HTR-8/SVneo (cell line): ENCODE measurements at places on chromosomes 3 and 15.

DNA sequence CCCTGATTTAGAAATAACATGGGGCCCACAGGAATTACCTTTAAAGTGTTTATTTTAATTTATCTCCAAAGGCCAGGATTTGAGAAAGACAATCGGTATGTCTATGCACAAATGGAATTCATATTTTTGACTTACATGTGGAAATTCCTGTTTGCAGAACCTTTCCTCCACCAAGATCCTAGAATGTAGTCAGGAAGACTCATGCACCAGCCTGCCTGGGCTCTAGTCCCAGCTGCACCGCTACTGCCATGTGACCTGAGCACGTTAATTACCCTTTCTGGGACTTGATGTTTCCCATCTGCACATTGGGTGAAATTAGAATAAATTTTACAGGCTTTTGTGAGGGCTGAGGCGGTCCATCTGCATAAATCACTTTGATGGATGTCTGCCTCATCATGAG lies 194.2 kb downstream of the ATP10A start:
- no peak for DNase-seq

- no peak for DNase-seq
These were observed 657.0 kb upstream of the NAALADL2 start for GRCh38 chr3:174202116-174202515.

- DNase-seq, result no peak
These were observed 43.9 kb downstream of the MEIS2 start for GRCh38 chr15:37056177-37057121.

DNA sequence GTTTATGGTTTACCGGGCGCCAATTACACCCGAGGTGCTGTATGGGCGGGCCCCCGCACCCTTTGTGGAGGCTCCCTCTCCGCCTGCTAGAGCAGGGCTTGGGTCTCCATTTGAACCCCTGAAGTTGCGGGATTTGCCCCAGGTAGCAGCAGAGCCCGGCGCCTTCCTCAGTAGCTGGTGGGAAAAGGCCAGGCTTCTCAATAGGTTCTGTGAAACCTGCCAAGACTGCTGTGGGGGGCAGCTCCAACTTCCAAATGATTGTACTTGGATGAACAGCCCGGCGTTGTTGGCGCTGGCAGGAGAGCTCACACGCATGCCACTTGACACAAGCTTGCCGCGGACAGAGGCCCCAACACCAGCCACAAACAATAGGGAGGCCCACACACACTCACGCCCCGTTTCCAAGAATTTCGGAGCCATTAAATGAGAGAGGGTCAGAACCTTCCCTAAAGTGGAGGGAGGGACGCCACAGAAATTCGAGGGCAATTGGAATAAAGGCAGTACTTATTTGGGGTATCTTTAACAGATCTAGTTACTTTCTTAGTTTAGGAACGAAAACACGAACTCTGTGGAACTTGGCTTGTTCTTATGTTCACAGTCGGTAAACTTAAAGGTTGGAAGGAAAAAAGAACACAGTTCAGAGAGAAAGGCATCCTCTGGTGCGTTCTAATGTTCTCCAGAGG lies 1.4 kb downstream of the EPHB3 start:
- DNase-seq, result no peak

DNA sequence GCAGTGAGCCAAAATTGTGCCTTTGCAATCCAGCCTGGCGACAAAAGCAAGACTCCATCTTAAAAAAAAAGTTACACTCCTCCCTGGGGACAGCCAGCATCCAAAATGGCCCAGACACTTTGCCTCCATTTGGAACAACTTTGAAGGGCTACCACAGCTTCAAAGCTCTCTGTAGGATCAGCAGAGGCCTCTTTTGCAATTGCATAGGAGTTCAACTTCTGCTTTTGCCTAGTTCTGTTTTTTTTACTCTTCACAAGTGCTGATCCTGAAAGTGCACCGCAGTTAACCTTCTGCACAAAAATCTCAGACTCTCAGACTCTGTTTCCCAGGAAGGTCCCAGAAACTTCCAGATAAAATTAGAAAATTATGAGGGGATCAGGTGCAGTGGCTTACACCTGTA lies 25.2 kb upstream of the SLC4A7 start:
- no peak for DNase-seq

DNA sequence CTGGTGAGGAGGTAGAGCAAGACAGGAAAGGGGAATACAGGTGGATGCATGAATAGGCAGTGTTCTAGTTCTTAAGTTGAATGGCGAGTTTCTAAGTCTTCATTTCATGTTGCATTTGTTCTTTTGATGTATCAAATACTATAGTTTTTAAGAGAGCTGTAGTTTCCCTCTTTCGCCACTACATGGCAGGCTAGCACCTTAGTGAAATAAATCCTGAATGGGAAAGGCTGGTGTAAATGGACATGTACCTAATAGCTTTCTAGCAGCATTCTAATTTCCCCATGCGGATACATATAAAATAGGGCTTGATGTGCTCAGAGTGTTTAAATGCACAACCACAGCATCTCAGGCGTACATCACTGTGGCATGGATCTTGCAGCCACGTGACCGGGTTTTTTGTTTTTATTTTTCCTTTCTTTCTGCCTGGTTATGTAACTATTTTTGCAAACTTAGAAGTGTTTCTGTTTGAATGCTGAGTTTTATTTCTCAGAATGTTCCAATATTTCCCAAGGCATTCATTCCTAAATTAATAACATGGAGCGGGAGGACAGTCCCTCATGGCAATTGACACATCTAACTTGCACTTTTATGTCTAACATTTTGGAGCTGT lies 23.5 kb upstream of the CLN6 start:
- DNase-seq, result peak; percentile 77

DNA sequence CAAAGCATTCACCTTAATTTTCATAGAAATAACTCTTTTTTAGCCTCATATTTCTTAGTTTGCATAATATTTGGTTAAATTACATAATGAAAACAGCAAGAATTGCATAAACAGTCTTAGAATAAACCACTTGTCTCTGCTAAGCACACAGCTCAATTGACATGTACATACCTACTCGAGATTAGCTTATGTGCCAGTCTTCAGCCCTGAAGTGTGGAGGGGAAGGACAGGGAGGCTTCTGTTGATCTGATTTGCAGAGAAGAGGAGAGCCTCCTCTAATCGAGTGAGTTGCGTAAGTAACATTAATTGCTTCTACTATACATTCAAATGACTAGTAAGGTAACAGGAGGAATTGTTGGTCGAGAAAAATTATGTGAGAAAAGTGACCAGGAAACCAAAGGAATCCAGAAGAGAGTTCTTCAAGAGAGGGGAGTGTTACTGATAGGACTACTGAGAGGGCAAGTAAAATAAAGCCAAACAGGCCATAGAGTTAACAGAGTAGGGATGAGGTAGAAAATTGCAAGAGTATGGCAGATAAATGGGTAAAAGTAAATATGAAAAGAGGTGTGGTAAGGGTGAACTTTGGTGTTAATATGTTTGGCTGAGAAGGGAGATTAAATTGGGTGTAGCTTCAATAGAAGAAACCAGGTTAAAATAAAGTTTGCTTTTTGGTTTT lies 7.1 kb upstream of the GOLIM4 start:
- no peak for DNase-seq

DNA sequence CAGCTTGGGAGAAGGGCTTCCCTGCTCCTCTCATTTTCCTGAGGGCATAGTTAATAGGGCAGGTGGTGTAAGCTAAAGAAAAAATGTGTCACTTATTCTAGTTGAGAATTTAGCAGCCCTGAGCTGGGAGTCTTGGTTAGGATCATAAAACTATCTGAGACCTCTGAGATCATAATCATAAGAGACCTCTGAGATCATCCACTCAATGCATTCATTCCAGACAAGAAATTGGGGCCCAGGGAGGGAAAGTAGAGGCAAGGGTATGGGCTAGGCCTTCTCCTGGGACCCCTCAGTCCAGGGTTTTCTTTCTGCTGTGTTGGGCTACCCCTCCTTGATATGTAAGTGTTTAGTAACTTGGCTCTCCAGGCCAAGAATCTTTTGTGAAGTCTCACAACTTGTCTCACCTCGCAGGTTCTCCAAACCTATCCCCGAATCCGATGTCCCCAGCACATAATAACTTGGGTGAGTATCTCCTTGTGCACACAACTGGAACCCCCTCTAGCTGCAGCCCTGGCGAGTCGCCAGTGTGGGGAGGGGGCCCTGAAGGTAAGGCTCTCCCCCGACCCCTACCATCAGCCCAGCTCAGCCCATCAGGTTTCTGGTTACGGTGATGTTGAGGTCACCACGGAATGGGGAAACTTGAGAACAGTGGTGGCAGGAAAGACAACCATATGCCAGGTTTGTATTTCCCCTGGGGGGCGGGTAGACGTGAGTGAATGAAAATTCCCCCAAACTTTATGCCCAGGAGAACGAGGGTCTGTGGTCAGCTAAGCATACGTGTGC lies 84.1 kb downstream of the AAGAB start:
- DNase-seq, result no peak

DNA sequence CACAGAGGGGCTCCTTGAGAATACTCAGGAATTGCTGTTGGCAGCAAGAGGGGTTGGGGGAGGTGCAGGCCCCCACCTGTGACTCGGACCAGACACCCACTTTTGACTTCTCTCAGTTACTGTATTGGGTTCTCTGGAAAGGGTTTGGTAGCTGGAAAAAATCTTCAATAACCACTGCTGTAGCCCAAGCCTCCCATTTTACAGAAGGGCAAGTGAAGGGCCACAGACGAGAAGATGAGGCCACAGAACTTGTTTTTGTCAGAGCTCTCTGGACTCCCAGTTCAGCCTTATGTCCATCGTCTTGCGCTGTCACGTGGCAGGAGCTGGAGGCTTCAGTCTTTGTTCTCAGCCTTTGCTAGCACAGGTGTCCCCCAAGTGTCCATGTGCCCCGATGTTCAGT lies 12.7 kb upstream of the TATDN2 start:
- no peak for DNase-seq

GRCh38 chr3:55664387-55664786 lies 177.3 kb upstream of the WNT5A start:
- DNase-seq, result no peak

DNA sequence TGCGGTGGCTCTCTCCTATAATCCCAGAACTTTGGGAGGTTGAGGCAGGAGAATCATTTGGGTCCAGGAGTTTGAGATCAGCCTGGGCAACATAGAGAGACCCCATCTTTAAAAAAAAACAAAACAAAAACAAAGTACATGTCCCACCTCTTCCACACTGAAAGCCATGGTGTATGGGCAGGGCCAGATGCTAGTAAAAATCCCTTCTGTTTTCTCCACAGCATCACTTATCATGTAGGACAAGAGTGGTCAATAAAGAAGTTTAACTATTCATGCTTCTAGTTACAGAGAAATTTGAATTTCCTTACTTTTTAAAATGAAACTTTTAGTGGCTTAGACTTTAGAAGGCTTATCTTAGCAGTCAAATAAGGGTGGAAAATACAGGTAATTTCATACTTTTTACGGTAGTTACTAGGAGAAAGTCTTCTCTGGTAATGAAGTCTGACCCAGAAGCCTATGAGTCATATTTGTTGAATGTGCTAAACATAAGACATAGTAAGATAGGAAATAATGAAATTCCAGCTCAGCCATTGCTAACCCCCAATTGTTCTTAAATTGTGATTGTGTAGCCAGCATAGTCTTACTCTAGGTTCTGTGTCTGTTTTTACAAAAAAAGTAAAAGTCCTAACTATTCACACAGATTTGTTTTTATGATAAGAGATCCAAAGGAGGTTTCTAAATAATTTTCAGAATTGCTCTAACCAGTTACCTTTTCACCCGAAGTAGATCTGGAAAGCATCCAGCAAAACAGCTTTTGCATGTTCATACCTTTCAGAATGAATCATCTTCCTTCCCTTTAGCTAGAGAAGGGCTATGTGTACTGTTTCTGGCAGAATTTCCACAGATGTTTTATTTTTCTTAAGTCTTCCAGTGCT lies 16.4 kb upstream of the ZNF609 start:
- peak; percentile 65 for DNase-seq

DNA sequence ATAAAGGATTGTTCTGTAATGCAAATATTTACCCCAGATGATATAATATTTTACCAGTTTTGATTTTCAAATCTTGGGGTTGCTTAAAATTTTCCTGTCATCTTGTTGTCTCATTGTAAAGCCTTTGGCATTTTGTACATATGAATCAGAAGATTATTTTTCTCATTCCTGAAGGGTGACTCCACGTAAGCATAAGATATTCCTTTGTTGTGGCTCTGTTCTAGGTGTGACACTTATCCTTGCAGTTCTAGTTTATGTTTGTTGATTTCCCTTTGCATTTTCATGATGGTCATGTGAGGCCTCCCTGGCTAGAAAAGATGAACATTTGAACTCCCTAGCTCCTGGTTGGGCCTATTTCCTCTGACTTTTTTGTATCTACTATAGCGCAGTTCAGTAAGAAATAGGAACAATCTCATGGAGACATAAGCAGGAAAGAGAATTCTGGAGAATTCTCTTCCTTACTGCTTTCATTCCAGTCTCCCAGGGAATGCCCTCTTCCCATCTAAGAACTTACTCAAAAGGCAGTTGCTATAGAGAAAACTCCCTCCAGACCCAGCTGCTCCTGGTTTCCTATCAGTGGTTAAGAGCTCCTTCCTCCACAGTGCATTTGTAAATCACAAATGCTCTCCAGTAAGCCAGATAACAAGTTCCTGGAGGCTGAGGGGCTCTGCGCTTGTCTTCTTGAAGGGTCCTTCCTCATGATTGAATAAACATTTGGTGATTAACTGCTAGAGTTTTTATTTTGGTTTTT lies 124.7 kb downstream of the WNT5A start:
- no peak for DNase-seq
